Trophoblast cell (in vitro differentiated cells and primary cell): ENCODE measurements at places on chromosomes 4 and X.

DNA sequence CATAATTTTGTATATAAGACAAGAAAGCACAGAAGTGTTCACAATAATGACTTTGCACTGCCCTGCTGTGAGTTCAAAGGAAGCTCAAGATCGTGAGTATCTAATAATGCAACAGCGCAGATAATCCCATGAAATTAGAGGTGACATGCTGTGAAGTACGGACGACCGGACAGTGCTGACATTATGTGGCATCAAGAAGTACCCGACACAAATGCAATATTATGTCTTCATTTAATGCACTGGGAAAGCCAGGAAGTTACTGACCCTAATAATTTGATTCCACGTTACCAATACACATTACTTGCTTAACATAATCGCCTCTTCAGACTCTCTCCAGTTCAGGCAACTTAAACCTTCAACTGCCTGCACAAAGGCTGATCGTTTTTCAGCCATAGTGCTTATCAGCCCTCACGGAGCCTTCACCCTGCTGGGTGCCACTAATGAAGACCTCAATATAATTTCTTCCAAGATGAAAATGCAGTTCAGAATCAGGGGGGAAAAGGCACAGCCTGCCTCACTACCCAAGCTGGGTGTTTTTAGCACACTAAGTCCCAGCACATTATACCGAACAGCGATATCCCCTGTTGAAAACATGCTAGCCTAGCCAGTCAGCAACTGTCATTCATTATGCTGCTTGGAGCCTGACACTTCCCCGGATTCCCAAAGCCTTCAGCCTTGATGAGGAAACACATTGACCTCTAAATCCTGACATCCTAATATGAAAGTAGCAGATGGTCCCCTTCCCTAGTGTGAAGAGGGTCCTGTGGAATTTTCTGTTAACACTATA, 56.1 kb downstream of the SLC7A11 start:
- no peaks in the 10 kb centered on the region for H3K27me3 ChIP-seq
- H3K4me1 ChIP-seq, result no peaks in the 10 kb centered on the region
- no peak for DNase-seq
- H3K4me3 ChIP-seq, result no peak overlapping the region
- H3K36me3 ChIP-seq, result no peaks in the 10 kb centered on the region
- H3K27ac ChIP-seq, result no peak overlapping the region

GRCh38 chr4:94588896-94589693, 137.4 kb downstream of the PDLIM5 start:
- no peak for DNase-seq
- no peaks in the 10 kb centered on the region for H3K27me3 ChIP-seq
- no peak overlapping the region for H3K27ac ChIP-seq

- H3K4me3 ChIP-seq, result no peak overlapping the region
- DNase-seq, result peak; percentile 19
- H3K27ac ChIP-seq, result no peak overlapping the region
- H3K4me1 ChIP-seq, result no peaks in the 10 kb centered on the region
Measured at GRCh38 chrX:38513112-38513742, 48.1 kb upstream of the TSPAN7 start.

- H3K27ac ChIP-seq, result no peak overlapping the region
- H3K4me3 ChIP-seq, result no peak overlapping the region
- no peak for DNase-seq
- H3K27me3 ChIP-seq, result no peaks in the 10 kb centered on the region
- H3K4me1 ChIP-seq, result no peaks in the 10 kb centered on the region
Measured at GRCh38 chr4:123606946-123607542, 210.4 kb downstream of the SPRY1 start.

DNA sequence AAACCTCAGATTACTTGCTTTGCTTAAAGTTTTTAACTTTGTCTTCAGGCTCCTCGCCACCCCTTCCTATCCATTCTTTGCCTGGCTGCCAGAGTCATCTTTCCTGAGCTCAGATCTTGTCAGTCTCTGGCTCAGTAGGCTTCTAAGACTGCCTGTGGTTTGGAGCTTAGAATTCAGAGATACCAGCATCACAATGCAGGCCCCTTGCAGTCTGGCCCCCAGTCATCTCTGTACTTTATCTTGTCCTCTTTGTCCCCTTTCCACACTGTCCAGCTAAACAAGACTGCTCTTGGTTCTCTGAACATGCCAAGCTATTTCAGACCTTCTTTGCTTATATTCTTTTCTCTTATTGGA, 3.0 kb downstream of the KIAA0232 start:
- DNase-seq, result no peak
- peaks cover 6% of the 10 kb centered on the region for H3K36me3 ChIP-seq
- no peaks in the 10 kb centered on the region for H3K27me3 ChIP-seq

DNA sequence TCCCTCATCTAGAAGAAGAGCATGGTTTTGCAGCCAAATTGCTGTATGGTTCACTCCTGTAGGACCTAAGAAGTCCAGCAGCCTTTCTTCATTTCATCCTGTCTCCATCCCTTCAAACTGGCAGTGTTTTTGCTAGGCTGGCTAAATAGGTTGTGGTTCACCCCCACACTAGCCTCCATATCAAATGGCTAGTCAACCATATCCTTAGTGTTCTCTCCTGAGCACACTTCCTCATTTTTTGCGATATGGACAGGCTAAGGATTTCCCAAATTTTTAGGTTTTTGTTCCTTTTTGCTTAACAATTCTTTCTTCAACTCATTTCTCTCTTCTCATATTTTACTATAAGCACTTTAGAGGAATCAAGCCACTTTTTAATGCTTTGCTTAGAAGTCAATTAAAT, 98.8 kb upstream of the NOCT start:
- DNase-seq, result no peak
- no peaks in the 10 kb centered on the region for H3K36me3 ChIP-seq
- H3K27ac ChIP-seq, result no peak overlapping the region
- H3K27me3 ChIP-seq, result no peaks in the 10 kb centered on the region
- no peaks in the 10 kb centered on the region for H3K4me1 ChIP-seq

DNA sequence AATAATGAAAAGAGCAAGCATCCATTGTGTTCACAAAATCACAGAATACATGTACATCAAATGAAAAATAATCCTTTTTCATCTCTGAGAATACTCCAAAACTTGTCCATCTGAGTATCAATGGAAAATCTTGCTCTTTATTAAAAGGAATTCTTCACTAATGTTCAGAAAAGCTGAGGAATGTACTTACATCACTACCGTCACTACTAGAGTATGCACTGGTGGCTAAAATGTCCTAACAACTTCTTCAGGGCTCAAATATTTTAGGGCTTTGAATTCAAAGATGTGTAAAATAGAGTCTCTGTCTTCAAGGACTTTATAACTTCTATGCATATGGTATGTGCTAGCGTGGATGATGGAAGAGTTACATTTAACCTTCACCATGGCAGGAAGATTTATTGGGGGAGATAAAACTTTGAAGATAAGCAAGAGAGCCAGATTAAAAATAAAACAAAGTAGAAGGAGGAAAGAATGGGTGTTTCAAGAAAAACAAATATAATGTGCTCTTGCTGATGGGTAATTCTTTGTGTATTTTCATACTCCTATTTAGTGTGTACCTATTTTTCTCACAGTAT, 55.1 kb downstream of the DMD start:
- no peak overlapping the region for H3K4me3 ChIP-seq
- no peaks in the 10 kb centered on the region for H3K27me3 ChIP-seq
- H3K4me1 ChIP-seq, result no peaks in the 10 kb centered on the region

GRCh38 chr4:15779809-15780208, 1.7 kb downstream of the CD38 start:
- no peak overlapping the region for H3K4me3 ChIP-seq
- peaks cover 5% of the 10 kb centered on the region for H3K4me1 ChIP-seq
- H3K36me3 ChIP-seq, result no peaks in the 10 kb centered on the region

GRCh38 chr4:475962-476361, 23.0 kb downstream of the ZNF721 start:
- H3K36me3 ChIP-seq, result no peaks in the 10 kb centered on the region
- no peak overlapping the region for H3K4me3 ChIP-seq
- DNase-seq, result no peak

DNA sequence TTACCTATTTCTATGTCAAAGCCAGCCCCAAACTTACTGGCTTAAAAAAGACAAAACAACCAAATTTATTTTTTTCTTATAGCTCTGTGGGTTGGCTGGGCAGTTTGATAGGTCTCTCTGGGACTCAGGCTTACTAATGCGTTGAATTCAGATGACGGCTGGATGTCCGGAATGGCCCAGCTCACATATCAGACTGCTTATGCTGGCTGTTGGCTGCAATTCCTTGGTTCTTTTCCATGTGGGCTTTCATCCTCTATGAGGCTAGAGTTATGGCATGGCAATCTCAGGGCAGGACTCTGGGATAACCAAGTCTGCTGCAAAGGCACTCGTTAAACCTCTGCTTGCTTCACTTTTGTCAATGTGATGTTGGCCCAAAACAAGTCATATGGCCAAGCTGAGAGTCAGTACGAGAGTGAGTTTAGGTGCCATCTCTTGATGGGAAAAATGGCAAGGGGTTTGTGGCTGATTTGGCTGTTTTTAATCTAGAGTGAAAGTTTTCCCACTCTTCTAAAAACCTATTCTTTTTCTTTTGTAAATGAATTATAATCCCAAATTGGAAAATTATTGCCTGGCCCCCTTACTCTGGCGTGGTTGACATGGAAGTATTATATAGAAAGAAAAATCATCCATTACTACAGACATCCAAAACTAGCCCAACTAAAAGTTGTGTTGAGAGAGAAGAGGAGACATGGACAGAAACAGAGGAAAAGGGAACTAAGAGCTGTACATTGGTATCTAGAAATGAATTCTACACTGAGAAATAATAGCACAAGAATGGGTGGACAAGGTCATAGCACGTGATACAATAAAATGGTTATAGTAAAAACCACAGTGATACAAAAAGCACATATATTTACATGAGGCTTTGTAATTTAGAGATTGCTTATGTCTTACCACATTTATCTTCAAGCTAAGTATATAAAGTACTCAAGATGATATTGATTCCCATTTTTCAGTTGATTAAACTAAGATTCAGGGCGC, 6.6 kb downstream of the PRIMPOL start:
- H3K27ac ChIP-seq, result no peak overlapping the region
- H3K4me3 ChIP-seq, result no peak overlapping the region
- H3K27me3 ChIP-seq, result no peaks in the 10 kb centered on the region
- H3K4me1 ChIP-seq, result no peaks in the 10 kb centered on the region
- DNase-seq, result peak; percentile 77
